NCI-H524 (cell line): ENCODE measurements at places on chromosomes 7 and 10.
A peak's percentile ranks its signal among the peaks of the same experiment; 100 is the strongest.

- DNase-seq = peak; percentile 66
These were observed 93.8 kb upstream of the CNTNAP2 start for GRCh38 chr7:146022776-146023175.

- peak; percentile 75 for DNase-seq
These were observed at the start of gene DNAJC12 for GRCh38 chr10:67837541-67838314. Gene DNAJC12 (minus strand): TSS chr10:67838188. CDS start chr10:67838011, 177 bp downstream.

- no peak for DNase-seq
These were observed 220.6 kb downstream of the FAM107B start for GRCh38 chr10:14554091-14554490.

GRCh38 chr10:34333513-34333912, 481.6 kb downstream of the PARD3 start:
- no peak for DNase-seq

GRCh38 chr10:43676901-43677300, 28.2 kb upstream of the ZNF32 start:
- no peak for DNase-seq
